ENCODE measurements at places on chromosomes 2 and 18. TPM values are rescaled to one million over a fixed set of nuclear protein-coding genes. Genes with fewer than 3 reads are reported as not detected.

The CIDEA gene
- not detected for polyA plus RNA-seq

The RFTN2 gene
- 2.0 TPM for polyA plus RNA-seq

The SEMA4C gene
- polyA plus RNA-seq, result 33.4 TPM

The SLC19A3 gene
- polyA plus RNA-seq, result 15.5 TPM

The NT5DC4 gene
- polyA plus RNA-seq, result 0.79 TPM

The TGFA gene
- 2.6 TPM for polyA plus RNA-seq

The DYSF gene
- 0.25 TPM for polyA plus RNA-seq

The SLC9A2 gene
- 1.1 TPM for polyA plus RNA-seq

The GPR155 gene
- 30.0 TPM for polyA plus RNA-seq

The VWA3B gene
- polyA plus RNA-seq, result not detected

The PARD6G gene
- 12.1 TPM for polyA plus RNA-seq

The FBLN7 gene
- polyA plus RNA-seq, result 1.7 TPM

The KIAA2012 gene
- polyA plus RNA-seq, result not detected

The FOXD4L1 gene
- not detected for polyA plus RNA-seq

The CD28 gene
- not detected for polyA plus RNA-seq

The NRP2 gene
- 74.6 TPM for polyA plus RNA-seq

The NAT8 gene
- 3.3 TPM for polyA plus RNA-seq

The TSPYL6 gene
- polyA plus RNA-seq, result not detected

The MROH2A gene
- polyA plus RNA-seq, result not detected

The SIX3 gene
- not detected for polyA plus RNA-seq

The C1QL2 gene
- 12.9 TPM for polyA plus RNA-seq

Measured in hepatocyte (in vitro differentiated cells).